Heart right ventricle (tissue), 16 donors: ENCODE measurements at places on chromosomes 12 and 14. TPM values are rescaled to one million over a fixed set of nuclear protein-coding genes. Genes with fewer than 3 reads are reported as not detected.
A peak's percentile ranks its signal among the peaks of the same experiment; 100 is the strongest.

- no peak for DNase-seq
Measured at GRCh38 chr12:14716848-14717444, 20.5 kb upstream of the GUCY2C start.

GRCh38 chr12:124389138-124389724, 94.3 kb downstream of the RFLNA start:
- DNase-seq = peak; percentile 89

DNA sequence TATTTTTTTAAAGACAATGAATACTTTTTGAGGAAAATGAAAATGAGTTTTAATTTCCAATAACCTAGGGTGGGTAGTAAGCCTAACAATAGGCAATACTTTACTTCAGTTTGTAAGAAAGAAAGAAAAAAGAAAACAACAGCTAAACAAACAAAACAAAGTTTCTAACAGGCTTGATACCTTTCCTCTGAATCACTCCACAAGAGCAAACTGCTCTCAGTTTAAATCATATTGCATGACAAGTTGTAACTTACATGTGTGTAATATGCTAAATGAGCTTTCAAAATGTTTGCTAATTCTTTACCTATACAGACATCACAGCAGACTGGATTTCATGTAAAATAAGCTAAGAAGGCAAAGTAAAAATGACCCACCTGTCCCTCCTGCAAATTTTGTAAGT, 6.7 kb upstream of the LMO3 start:
- DNase-seq = no peak

DNA sequence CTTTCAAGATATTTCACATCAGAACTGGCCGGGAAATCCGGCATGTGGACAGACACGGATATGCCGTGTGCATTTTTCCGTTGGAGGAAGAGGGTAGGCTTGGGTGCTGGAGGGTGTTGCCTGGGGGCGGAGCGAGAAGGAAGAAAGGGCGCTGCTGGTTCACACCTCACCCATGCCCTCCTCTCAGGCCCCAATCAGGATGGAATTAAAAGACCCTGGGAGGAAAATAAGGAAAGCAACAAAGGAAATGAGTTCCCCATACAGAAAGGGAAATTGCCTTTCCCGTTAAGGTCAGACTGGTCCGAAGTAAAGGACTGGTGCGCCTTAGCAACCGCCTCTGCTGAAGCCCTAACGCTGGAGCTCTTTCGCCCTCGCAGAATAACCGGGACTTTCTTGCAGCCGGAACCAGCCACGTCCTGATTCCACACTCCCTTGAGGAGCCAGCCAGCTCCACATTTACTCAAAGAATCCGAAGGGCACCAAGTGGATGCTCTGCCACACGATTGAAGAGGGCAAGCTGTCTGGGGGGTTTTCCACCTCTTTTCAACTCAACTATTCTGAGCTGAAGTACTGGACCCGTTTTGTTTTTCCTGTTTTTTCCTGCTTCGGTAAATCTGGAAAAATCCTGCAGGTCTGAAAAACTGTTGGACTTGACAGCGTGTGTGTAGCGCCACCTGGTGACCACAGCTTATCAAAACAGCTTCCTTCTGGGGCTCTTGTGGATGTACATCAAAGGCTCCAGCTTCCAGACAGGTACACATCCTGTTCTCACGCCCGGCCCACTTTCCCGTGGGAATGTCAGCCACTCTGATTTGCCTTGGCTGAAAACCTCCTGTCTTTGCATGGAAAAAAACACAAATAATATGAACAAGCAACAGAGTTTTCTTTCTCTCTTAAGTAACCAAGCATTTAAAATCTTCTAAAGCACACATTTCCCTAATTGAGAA, 37.6 kb upstream of the BCL2L14 start:
- DNase-seq = peak; percentile 31

The RDH16 gene
- polyA plus RNA-seq = 0.12 TPM

The KERA gene
- not detected for polyA plus RNA-seq

DNA sequence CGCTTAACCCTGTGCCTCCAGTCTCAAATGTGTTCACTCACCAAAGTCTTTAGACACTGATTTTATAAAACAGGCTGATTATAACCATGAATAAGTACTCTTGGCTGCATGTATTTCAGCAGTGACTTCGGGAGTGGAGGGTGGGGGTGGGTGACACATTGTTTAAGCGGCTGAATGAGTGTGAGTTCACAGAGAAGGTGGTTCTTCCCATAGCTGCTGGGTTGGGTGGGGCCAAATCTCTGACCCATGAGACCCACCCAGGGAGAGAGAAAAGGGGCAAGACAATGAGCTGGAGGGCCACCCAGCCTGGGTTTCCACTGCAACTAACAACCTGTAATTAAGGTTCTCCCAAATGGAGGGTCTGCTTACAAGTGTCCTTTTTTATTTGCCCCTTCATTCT, 96.4 kb downstream of the SYNE3 start:
- no peak for DNase-seq

DNA sequence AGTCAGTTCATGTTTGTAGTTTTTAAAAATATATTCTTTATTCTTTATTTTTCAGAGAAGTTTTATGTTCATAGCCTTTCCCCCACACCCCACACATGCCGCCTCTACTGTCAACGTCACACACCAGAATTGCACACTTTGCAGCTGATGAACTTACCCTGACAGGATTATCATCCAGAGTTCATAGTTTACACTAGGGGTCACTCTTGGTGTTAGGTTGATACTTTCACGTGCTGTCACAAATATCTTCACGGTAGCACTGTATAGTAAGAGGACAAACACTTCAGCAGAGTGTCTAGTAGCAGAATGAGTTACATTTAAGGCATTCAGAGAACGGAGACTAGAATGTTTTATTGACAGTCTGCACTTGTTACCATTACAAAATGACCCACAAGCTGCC, 5.1 kb downstream of the DPPA3 start:
- no peak for DNase-seq

The CLEC4A gene
- polyA plus RNA-seq = 0.51 TPM

The CPNE6 gene
- not detected for polyA plus RNA-seq

DNA sequence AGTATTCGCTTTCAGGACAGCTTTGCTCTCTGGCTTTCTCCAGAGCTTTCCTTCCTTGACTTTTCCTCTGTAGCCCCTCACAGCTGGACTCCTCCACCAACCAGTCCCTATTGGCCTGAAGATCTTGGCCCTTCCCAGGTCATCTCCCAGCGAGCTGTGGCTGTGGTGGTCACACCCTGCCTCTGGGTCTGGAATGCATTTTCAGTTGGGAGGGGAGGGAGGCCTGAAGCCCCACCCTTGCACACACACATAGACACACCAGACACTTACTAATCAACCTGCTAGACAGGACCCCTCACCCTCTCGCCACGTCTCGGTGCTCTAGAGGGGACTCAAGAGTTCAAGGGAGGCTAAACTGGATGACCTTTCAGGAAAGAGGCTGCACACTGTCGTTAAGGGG, 13.9 kb downstream of the JDP2 start:
- DNase-seq = no peak

DNA sequence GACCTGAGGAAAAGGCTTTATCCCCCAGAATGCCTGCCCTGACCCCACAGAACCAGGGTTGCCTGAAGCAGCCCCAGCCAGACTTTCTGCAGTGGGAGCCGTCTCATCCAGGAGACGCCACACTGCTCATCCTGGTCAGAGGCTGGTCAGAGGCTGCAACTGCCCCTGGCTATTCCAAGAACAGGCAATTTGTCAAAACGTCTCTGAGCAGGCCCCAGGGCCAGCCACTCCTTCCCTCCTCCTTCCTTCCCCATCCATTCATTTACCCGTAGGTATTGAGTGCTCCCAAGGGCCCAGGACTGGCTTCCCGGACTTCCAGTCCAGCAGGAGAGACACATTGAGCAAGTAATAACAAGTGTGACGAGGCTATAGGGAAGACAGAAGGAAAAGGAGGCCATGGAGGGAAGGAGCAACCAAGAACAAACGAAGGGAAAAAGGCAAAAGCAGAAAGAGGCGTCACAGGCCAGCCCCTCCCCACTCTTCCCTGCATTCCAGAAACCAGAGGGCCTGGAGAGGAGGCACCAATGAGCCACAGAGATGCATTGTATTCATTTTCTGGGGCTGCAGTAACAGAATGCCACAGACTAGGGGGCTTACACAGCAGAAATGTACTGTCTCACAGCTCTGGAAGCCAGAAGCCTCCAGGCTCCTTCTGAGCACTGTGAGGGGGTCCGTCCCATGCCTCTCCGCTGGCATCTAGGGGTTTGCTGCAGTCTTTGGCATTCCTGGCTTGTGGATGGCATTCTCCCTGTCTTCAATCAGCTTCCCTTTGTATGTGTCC, 21.0 kb upstream of the CD9 start:
- no peak for DNase-seq

DNA sequence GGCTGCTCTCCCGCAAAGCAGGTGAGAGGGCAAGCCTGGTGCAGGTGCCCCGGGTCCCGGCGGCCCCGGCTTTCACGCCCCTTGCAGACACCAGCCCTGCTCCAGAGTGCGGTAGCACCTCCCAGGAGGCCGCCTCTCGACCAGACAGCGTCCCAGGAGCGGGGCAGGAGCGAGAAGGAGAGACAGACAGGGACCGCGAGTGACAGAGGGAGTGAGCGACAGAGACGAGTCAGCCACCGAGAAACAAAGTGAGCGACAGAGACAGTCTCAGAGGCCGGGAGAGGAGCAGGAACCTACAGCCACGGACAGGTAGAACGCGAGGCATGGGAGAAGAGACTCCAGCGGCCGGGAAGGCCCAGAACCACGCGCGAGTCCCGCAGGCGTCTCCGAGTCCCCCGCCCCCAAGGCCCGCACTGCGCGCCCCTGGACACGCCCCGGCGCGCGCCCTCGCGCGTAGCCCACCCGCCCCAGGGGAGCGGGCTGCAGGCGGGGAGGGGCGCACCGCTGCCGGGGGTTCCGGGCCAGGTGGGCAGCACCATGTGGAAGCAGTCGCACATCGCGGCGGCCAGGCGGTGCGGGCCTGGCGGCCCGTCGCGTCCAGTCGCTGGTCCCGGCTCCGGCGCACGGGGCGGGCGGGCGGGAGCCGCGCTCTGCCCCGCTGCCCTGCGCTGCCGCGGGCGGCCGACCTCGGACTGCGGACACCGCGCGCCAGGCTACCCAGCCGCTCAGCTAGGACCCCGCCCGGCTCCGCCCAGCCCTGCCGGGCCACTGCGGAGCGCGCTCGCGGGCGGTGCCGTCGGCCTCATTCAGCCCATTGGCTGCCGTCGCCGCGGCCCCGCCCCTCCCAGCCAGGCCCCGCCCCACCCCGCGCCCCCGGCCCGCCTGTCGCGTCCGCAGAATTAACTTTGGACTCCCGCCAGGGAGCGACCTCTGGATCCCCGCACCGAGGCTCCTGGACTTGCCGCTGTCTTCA, at the start of gene AHNAK2:
TSS of gene AHNAK2 (minus strand) at position 694 of the 973 bp plus-strand sequence. CDS start at position 557, 137 bp downstream.
- peak; percentile 81 for DNase-seq

The MAP1LC3B2 gene
- 0.59 TPM for polyA plus RNA-seq

- no peak for DNase-seq
Measured at GRCh38 chr12:64299628-64300027, 77.5 kb upstream of the KICS2 start.

The TMEM179 gene
- 0.17 TPM for polyA plus RNA-seq

- no peak for DNase-seq
Measured at GRCh38 chr12:39476121-39476520, 33.2 kb upstream of the KIF21A start.

The PAX9 gene
- 0.01 TPM for polyA plus RNA-seq
